ENCODE measurements at places on chromosomes 16 and 17. TPM values are rescaled to one million over a fixed set of nuclear protein-coding genes. Genes with fewer than 3 reads are reported as not detected.

GRCh38 chr16:71917900-71918299 is 22.6 kb downstream of the IST1 start:
- DNase-seq: no peak
- peaks cover 81% of the 10 kb centered on the region for H3K36me3 ChIP-seq
- no peak overlapping the region for H3K27ac ChIP-seq
- H3K4me3 ChIP-seq: no peak overlapping the region
- H3K27me3 ChIP-seq: no peaks in the 10 kb centered on the region
- H3K4me1 ChIP-seq: peaks cover 37% of the 10 kb centered on the region

DNA sequence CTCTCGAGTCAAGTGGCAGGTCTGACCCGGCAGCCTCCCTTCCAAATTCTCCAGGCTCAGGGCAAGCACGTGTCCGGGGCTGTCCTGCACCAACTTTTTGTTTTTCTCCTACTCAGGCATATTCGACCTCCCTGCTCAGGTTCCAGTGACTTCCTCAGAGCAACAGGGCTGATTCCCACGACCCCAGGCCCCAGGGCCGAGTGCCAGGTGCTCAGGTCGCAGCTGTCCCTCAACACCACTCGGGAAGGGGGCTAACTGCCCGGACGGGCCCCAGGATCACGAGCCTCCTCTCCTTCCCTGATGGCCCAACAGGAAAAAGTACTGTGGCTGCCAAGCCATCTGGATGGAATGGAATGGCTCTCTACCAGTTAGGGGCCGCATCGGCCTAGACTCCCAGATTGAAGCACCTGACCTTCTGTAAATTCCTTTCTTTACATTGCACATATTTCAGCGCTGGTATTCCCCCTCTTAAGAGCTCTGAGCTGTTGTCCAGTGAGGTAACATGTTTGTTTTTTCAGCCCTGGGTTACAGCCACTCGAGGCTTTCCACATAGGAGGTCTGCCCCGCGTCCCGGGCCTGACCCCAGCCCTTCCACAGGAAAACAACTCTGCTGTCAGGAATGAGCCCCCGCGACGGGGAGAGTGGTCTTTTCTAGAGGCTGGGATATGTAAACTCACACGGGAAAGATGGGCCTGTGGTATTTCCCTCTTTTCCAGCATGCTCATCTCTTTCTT is 25.0 kb downstream of the NXN start:
- no peaks in the 10 kb centered on the region for H3K4me1 ChIP-seq
- DNase-seq: no peak
- no peak overlapping the region for H3K27ac ChIP-seq
- H3K4me3 ChIP-seq: no peak overlapping the region

GRCh38 chr17:17042851-17043460 is 699 bp downstream of the MPRIP start:
- H3K36me3 ChIP-seq: peaks cover 4% of the 10 kb centered on the region
- H3K27ac ChIP-seq: peak overlapping the region; percentile 89
- H3K27me3 ChIP-seq: no peaks in the 10 kb centered on the region
- no peak for DNase-seq
- H3K4me3 ChIP-seq: peak overlapping the region; percentile 94

- no peak overlapping the region for H3K27ac ChIP-seq
- peaks cover 3% of the 10 kb centered on the region for H3K36me3 ChIP-seq
- H3K4me3 ChIP-seq: no peak overlapping the region
- H3K27me3 ChIP-seq: peaks cover 5% of the 10 kb centered on the region
- no peak for DNase-seq
Measured at GRCh38 chr17:68389041-68389440, 68.3 kb downstream of the WIPI1 start.

DNA sequence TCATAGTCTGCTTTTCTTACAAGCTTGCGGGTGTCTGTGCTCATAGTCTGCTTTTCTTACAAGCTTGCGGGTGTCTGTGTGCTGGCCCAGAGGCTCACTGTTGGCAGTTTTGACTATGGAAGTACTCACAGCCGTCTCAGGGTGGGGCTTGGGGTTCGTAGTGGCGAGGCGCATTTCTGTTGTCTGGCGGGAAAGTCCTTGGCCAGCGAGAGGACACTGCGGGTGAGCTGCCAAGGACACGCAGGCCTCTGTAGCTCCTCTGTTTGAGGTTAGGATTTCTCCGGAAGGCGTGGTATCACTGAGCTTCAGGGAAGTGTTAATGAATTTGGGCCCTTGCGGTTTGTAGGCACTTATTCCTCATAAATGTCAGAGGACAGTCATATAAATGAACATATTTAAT is 13.5 kb downstream of the TBCD start:
- H3K27me3 ChIP-seq: no peaks in the 10 kb centered on the region
- peaks cover 52% of the 10 kb centered on the region for H3K36me3 ChIP-seq
- peaks cover 15% of the 10 kb centered on the region for H3K4me1 ChIP-seq
- DNase-seq: no peak

- no peak overlapping the region for H3K27ac ChIP-seq
- DNase-seq: no peak
- no peak overlapping the region for H3K4me3 ChIP-seq
- no peaks in the 10 kb centered on the region for H3K36me3 ChIP-seq
- H3K27me3 ChIP-seq: peaks cover 3% of the 10 kb centered on the region
- no peaks in the 10 kb centered on the region for H3K4me1 ChIP-seq
Measured at GRCh38 chr17:57178839-57179238, 77.5 kb upstream of the MSI2 start.

- H3K4me3 ChIP-seq: no peak overlapping the region
- H3K27me3 ChIP-seq: no peaks in the 10 kb centered on the region
- no peak for DNase-seq
- H3K27ac ChIP-seq: no peak overlapping the region
Measured at GRCh38 chr16:88531931-88532433, 38.2 kb upstream of the ZC3H18 start.

Gene MPV17L
- 0.55 TPM for total RNA-seq

Gene HOXB5
- not detected for total RNA-seq

Gene QPRT
- 0.64 TPM for total RNA-seq

Gene TBC1D3D
- 0.39 TPM for total RNA-seq

Gene SLC38A8
- total RNA-seq: not detected

Gene DPEP1
- not detected for total RNA-seq
